ENCODE measurements at places on chromosomes 5 and 9. TPM values are rescaled to one million over a fixed set of nuclear protein-coding genes. Genes with fewer than 3 reads are reported as not detected.

The PDGFRB gene
- polyA plus RNA-seq, result 18.9 TPM

The CAMK2A gene
- not detected for polyA plus RNA-seq

DNA sequence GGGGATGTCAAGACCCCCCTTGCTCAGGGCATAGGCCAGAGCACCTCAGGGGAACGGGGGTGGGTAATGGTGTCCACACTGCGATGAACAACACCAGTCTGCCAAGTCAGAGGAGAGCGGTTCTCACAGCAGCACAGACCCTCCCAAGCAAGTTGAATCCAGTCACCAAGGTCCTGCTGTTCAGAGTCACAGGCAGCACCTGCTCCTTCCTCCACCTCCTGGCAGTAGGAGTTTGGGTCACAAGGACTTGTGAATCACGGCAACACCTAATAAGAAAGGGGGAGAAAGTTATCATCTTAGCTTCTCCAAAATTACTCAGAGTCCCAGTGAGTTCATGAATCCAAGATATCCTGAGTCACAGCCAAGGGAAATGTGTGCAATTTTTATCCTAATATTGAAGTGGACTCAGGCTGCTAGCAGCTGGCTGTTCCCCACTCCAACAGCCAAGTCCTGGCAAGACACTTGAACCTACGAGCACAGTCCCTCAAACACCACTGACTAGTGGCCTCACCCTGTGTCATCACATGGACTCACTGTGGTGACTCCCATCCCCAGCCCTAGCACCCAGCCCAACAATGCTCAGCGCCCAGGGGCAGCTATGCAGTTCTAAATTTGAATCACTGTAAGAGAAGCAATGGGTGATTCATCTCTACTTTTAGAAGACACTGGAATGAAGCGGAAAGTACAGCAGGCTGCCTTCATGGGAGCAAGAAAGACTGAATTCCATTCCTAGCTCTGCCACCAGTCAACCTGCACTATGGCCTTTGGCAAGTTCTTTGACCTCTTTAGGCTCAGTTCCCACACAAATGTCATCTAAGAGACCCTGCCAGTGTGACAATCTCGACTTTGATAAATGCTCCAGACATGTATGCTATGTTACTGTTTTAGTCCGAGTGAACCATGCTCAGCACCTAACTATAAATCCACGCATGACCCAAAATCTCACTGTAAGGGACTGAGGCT lies 113.7 kb downstream of the KLHL3 start:
- DNase-seq, result no peak

- DNase-seq, result no peak
Measured at GRCh38 chr5:54184806-54185205, 125.6 kb downstream of the ARL15 start.

GRCh38 chr9:68740561-68740960 lies 35.5 kb downstream of the PIP5K1B start:
- no peak for DNase-seq

GRCh38 chr9:99011161-99011709 lies 67.5 kb downstream of the COL15A1 start:
- DNase-seq, result no peak

DNA sequence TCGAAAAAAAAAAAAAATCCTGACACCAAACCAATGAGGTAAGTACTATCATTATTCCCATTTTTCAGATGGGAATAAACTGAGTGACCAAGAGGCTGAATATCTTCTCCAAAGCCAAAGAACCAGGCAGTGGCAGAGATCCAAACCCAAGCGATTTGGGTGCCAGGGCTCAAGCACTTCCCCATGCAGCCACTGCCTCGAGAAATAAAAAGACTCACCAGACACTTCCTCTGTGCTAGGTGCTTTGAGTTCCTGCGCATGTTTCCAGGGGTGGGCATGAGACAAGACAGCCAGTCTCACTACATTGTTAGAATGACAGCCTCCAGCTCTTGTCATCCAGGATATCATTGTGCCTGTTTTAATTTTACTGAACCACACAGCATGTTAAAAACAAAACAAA lies 2.3 kb upstream of the RPL26L1 start:
- no peak for DNase-seq

DNA sequence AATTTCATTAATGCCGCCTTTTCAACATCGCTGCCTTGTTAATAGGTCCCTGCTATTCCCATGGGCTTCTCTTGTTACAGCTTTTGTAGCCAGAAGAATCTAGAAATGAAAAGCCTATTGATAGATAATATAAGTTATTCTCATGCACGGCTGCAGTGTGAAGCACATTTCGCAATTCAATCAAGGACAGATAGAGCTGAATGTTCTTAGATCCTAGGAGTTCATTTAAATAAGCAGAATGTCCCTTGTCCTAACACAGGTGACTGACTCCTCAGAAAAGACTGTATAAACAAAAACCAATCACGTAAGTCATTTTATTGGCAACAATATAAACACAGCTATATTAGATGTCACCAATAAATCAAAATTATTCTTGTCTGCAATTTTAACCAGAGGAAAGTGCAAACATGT lies 9.4 kb downstream of the GLIS3 start:
- DNase-seq, result no peak

DNA sequence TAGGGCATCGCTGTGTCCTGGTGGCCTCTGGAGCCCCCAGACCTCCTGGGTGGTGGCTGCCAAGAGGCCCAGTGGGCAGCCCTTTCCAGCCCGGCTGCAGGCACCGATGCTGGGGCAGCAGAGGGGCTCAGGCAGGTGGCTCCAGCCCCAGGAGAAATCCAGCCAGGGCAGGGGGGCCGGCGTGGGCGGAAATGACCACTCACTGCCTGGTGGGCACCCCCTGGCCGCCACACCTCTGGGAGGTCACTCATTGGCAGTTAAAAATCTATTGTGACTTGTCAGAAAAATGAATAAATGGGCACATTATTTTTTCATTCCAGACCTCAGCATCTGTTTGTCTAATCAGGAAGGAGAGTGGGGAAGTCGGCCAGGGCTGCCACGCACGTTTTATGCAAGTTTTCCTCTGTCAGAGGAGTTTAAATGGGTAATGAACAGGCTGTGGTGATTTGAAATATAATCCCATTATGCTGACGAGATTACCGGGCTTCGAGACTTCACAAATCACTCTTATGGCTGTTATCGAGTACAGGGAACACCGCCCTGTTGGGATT lies 171.9 kb downstream of the GAPVD1 start:
- no peak for DNase-seq

DNA sequence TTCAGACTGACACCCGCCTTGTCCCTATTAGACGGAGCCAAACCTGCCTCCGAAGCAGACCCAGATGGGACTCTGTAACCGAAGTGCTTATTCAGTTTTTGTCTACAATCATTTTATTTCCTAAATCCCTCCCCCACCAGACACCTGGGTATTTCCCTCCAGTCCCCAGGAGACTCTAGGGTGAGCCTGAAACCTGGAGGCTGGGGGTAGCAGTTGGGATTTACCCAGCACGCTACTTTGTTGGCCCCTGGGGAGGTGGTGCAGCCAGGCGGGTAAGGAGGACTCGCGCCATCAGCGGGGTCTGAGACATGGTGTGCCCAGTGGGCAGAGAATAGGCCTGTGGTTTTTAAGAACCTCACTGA lies 1.3 kb upstream of the LHX2 start:
- no peak for DNase-seq

GRCh38 chr5:126675338-126675737 lies 74.6 kb downstream of the PHAX start:
- DNase-seq, result no peak

DNA sequence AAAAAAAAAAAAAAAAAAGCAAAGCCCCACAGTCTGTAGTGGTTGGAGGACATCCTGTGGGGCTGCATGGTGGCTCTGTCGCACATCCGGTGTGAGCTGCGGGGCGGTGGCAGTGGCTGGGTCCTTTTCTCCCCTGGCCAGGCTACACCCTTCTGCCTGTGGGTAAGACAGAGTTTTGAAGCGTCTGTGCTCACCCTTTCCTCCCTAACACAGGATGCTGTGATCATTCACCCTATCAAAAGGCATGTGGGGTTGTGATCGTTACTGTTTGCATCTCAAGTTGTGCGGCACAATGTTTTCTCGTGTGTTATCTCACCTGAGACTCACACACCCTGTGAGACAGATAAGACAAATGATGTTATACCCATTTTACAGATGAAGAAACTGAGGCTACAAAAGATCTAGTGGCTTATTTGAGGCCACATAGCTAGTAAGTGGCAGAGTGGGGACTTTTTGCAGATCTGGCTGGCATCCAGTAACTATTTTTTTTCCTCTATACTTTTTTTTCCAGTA lies 17.5 kb downstream of the IRF1 start:
- DNase-seq, result peak; percentile 97

GRCh38 chr5:5941486-5941885 lies 436.9 kb downstream of the MED10 start:
- no peak for DNase-seq

- DNase-seq, result no peak
Measured at GRCh38 chr9:21989440-21990189, 4.6 kb downstream of the CDKN2A start.

DNA sequence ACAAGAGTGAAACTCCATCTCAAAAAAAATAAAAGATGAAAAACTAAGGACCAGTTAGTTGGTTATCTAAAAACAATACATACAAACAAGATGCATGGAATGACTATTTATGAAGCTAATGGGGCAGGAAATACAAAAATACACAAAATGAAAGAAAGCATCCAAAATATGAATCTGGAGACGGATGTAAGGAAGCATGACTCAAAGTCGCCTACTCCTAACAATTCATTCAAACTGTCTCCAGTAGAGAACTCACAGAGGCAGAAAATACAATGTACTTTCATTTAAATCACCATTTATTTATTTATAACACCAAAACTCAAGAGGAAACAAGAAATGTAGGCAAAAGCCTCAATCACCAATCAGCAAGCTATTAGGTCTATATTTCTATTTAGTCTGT lies 68.4 kb downstream of the SCAI start:
- no peak for DNase-seq

- no peak for DNase-seq
Measured at GRCh38 chr5:65338606-65339151, 143.0 kb downstream of the ADAMTS6 start.

GRCh38 chr9:79925326-79925725 lies 353.6 kb downstream of the TLE4 start:
- no peak for DNase-seq

DNA sequence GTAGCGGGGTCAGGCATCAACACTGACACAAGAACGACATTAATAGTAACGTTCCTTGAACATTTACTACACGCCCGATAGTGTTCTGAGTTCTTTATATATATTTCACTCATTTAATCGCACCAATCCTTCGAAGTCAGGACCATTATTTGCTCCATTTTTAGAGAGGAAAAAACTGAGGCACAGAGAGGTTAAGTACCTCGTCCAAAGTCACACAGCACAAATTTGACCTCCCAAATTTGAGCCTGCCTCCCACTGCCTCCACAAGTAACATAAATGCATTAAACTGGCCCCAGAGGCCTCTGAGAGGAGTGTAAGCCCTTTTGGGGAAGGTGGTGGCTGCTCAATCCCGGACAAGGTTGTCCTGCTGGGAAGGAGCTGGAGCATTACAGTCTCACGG lies 5.8 kb downstream of the RGS14 start:
- DNase-seq, result no peak

DNA sequence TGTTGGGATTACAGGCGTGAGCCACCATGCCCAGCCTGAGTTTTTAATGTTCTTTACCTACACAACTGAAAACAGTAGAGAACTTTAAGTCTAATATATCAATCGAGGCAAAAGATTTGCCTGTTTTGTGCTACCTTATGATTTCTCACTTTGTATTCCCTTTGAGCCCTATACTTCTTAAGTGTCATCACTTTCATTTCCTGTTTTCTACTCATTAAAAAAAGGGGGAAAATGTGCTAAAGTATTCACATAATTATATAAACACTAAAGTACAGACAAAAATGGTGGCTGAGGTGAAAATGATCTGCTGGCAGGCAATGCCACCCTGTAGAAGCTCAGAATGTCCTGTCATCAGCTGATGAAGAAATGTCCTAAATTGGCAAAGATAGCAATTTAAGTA lies 23.6 kb downstream of the ATG10 start:
- DNase-seq, result no peak

- no peak for DNase-seq
Measured at GRCh38 chr9:74821636-74822035, 66.1 kb downstream of the TRPM6 start.

DNA sequence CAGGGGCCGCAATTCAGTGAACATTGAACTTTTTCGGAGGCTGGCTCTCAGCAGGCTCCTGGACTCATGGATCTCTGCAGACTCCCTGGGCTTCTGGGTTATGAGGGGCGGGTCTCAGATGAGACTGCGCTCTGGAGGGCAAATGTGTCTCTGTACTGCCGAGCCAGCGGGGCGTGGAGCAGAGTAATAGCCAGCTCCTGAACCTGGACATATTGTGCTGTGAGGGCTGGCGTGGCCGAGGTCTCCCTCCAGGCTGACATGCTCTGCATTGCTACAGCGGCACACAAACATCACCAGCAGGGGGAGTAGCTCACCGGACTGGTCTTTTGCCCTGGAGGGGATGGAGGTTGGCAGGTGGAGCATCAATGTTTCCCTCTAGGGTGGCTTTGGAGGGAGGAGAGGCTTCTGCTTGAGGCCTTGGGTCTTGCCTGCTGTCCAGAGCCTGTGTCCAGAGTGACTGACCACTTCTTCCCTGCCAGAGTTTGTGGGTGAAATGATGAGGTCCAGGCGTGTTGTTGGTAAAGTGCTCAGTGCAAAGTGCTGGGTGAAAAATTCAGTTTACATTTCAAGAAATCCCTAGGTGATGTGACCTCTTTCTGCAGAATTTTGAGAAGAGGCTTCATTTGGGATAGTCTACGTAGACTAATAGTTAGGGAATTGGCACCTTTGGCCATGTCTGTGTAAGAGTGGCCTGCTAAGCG lies 10.9 kb upstream of the GADD45G start:
- peak; percentile 42 for DNase-seq

- DNase-seq, result no peak
Measured at GRCh38 chr5:1905108-1905507, 22.4 kb upstream of the IRX4 start.

GRCh38 chr5:135245521-135246499 lies 153.2 kb downstream of the MACROH2A1 start:
- DNase-seq, result no peak

GRCh38 chr9:71253011-71253410 lies 131.6 kb upstream of the TRPM3 start:
- no peak for DNase-seq

DNA sequence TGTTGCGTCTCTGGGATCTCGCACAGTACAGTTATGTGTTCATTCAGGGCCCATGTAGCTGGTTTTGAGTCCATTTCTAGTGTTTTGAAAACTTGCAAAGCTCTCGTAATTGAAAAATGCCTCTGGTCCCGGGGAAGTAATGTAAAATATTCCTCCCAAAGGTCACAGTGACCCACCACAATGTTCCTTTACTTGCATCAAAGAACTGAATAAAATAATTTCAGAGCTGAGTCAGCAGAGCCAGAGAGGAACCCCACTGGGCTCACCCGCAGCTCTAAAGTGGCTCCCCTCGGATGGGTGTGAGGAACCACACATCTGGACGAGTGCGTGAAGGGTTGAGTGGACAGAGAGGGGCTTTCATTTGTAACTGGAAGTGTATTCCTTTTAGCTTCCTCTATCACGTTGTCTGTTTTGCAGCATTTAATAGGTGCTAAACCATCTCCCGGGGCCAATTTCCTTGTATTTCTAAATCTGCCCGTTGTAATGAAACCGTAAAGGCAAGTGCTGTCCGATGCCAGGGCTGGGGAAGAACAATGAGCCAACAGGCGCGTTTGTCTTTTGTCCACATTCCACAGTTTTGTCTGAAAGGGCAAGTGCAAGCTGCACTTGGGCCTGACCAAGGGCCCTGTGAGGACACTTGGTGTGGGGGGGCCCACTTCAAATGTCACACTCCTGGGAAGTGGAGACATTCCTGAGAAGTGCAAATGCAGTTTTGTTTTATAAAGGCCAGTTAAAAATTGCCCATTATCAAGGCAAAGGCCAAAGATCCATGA lies 29.9 kb downstream of the COL5A1 start:
- no peak for DNase-seq

All from immature natural killer cell (primary cell).